B cell (primary cell): ENCODE measurements at places on chromosomes 1 and 21. TPM values are rescaled to one million over a fixed set of nuclear protein-coding genes. Genes with fewer than 3 reads are reported as not detected.

The TEX50 gene
- total RNA-seq: not detected in 2 replicates

The JAM2 gene
- total RNA-seq: 0.94 and 1.3 TPM in 2 replicates

The SAMD13 gene
- 0.24 and 0.42 TPM in 2 replicates for total RNA-seq

The CDC73 gene
- 71.7 and 77.2 TPM in 2 replicates for total RNA-seq

The SEC22B gene
- 32.0 and 33.0 TPM in 2 replicates for total RNA-seq

The WNT9A gene
- 0.07 TPM in 1 of 2 replicates, not detected in the other for total RNA-seq

The SH2D2A gene
- total RNA-seq: 2.1 and 3.9 TPM in 2 replicates
